ENCODE measurements at places on chromosomes 12 and 14. TPM values are rescaled to one million over a fixed set of nuclear protein-coding genes. Genes with fewer than 3 reads are reported as not detected.

DNA sequence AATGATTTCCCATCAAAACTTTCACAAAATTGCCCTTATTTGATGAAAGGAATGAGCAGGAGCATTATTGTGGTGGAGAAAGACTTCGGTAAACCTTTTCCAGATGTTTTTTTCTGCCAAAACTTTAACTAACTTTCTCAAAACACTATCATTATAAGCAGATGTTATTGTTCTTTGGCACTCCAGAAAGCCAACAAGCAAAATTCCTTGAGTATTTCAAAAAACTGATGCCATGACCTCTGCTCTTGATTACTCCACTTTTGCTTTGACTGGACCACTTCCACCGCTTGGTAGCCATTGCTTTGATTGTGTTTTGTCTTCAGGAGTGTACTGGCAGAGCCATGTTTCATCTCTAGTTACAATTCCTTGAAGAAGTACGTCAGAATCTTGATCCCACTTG, 29.7 kb upstream of the RAB21 start:
- no peak for DNase-seq

Gene HIP1R
- total RNA-seq, result 143 TPM

Gene LRP1-AS
- not detected for total RNA-seq

DNA sequence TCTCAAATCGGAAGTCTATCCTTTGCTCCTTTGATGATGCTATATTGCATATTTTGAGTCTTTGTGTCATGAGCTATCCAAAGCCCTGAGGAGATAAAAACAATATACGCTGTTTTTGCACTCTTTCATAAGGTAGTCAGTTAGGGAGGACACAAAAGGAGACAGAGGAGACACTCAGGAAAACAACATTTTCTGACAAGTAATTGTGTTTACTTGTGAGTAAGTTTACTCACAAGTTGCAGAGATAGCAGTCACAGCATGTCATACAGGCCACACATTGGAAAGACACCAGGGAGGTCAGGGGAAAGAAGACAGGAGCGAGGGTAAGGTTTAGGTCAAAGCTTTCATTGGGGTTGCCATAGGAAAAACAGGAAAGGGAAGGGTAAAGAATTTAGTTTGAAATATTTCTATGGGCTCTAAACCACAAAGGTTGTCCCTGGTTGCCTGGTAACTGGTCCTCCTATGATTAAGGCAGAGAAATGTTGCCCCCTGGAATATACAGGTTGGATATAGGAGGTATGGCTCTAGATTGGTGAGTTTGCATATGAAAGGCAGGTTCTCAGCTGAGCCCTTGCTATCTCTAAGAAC, 7.4 kb upstream of the GABARAPL1 start:
- DNase-seq, result no peak

GRCh38 chr12:19082365-19082911, 47.1 kb upstream of the PLEKHA5 start:
- DNase-seq, result no peak

GRCh38 chr14:71062581-71063303, 155.5 kb downstream of the PCNX1 start:
- no peak for DNase-seq

DNA sequence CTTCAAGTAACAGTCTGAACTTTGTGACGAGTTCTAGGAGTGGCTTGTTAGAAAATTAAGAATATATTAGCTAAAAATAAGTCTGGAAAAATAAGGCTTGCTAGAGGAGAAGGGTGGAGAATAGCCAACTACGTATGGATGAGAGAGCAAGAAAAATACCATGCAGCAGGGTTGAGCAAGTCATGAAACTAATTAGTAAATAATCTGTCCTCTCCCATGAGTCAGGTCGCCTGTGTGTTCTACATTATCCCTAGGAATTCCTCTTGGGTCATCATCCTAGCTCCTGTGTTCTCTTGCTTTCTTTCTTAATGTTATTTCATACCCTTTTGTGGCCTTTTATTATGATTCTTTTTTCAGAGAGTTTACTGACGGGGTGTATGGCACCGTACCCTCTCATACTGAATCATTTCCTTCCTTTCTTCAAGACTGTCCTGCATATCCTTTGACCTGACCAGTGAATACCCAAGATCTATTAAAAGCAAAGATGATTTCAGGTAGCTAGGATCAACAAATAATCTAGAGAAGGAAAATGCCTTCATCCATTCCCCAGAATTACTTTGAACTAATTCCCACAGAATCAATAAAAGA, 177.2 kb upstream of the NPAS3 start:
- DNase-seq, result no peak

All from glomerular endothelial cell (primary cell).